Fibroblast of skin of right biceps (primary cell): ENCODE measurements at places on chromosomes 7 and 10.

GRCh38 chr10:81200801-81201200, 663.1 kb downstream of the SH2D4B start:
- no peak for DNase-seq

DNA sequence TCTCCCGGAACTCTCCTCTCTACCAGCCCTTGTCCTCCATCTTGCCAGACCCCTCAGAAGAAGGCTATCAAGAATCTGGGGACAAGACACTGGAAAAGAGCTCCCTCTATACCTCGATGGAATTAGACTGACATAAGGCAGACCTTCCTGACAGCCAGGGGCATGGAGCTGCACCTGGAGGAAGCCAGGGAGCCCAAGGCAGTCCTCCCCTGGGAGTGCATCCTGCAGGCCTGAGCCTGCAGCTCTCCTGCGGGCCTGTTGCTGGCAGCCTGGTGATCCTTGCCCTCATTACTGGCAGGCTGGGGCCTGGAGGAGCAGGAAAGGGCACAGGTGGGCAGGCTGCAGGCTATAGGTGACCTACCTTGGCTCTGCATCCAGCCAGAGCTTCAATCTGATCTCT, 323.4 kb downstream of the GRID1 start:
- DNase-seq, result no peak

DNA sequence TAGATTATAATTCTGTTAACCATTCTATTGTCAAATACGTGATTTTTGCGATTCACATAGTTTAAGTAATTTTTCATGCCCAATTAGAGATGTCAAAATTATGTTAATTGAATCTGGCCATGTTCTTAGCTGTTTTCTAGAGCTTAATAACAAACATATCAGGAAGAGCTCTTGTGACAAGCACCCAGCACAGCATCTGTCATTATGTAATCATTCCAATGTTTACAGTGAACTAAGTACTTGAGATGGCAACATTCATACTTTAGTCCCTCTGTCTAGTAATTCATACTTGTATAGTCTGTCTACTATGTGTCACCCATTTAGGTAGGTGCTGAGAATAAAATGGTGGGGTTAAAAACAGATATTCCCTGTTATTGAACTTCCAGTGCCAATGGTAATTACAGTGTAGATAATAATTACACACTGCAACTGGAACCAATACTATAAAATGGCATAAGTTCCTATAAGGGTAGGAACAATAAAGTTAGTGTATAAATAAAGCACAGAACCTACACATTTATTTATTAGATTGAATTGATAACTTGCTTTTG, 55.2 kb downstream of the ZEB1 start:
- DNase-seq, result peak; percentile 28

GRCh38 chr10:101935431-101935830, 91.8 kb upstream of the KCNIP2 start:
- no peak for DNase-seq

- no peak for DNase-seq
Measured at GRCh38 chr7:70744492-70744891, 387.5 kb upstream of the GALNT17 start.

DNA sequence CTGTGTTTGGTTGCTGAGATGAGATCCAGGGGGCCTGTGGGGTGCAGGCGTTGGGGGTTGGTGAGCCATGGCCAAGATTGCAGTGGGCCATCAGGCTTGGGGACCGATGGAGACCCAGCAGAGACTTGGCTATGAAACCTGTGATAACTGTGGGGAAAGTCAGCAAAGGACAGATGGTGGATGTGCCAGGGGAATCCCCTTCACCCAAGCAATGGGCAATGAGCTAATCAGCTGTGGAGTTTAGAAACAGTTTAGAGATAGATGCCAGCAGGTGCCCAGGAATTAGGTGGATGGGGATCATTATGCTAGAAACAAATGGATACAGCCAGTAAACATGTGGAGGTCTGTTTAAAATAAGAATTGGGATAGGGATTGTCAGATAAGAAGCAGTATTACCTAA, 151.4 kb upstream of the FERD3L start:
- no peak for DNase-seq

GRCh38 chr7:28176174-28176573, 4.4 kb downstream of the JAZF1 start:
- DNase-seq, result no peak

GRCh38 chr7:128974241-128974934, 36.7 kb downstream of the IRF5 start:
- no peak for DNase-seq

DNA sequence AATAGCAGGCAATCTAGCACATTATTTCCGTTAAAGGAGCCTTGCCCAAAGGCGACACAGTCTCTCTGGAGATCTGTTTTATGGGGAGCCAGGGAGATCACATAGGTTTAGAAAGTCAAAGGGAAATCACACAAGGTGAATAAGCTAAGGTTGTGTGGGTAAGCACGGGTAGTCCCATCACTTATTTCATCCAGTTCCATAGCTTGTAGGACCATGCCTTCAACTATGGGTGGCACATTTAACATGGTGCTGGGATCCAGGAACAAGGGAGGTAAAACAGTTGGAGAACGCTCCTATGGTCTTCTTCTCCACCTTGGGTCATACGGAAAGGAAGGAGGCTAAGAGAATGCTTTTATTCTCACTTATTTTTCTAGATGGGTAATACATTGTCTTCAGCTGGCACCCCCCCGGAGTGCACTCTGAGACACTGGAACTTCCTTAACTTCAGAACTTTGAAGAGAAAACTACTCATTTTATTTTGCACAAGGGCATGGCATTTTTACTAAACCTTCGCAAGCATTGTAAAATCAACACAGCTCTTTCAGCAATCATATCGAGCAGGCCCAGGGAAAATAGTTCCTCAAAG, 435.4 kb downstream of the KIF20B start:
- DNase-seq, result peak; percentile 14

DNA sequence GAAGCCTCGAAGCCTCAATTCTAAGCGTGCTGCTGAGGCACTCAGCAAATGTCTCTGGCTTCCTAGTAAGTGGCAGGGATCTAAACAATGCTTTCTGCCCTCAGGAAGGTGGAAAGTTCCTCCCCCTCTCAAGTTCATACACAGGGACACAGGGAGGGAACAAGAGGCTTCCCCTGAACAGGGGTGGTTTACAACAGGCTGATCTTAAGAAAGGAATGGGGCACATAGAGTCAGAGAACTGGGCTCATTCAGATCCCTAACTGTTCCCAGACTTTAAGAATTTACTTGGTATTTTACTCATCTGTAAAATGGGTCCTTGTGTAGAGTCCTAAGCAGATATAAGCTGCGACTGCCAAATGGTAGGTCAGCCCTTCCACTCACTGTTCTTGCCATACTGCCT, 2.5 kb downstream of the TNS3 start:
- DNase-seq, result no peak

GRCh38 chr10:116827214-116827671, 22.1 kb upstream of the ENO4 start:
- no peak for DNase-seq

DNA sequence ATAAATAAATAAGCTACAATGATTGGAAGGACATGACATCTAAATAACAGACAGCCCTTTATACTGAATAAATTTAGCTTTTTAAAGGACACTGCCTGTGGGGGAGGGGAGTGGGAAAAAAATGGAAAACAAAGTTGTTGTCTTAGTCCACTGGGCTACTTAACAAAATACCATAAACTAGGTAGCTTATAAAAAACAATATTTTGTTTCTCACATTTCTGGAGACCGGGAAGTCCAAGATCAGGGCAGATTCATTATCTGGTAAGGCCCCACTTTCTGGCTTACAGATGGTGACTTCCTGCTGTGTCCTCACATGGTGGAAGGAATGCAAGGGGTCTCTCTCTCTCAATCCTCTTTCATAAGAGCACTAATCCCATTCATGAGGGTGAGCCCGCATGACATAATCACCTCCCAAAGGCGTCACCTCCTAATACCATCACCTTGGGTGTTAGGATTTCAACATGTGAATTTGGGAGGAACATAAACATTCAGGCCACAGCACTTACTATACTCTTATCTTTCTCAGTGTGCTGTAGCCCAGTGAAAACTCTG, 43.0 kb downstream of the DNAJC12 start:
- DNase-seq, result no peak

DNA sequence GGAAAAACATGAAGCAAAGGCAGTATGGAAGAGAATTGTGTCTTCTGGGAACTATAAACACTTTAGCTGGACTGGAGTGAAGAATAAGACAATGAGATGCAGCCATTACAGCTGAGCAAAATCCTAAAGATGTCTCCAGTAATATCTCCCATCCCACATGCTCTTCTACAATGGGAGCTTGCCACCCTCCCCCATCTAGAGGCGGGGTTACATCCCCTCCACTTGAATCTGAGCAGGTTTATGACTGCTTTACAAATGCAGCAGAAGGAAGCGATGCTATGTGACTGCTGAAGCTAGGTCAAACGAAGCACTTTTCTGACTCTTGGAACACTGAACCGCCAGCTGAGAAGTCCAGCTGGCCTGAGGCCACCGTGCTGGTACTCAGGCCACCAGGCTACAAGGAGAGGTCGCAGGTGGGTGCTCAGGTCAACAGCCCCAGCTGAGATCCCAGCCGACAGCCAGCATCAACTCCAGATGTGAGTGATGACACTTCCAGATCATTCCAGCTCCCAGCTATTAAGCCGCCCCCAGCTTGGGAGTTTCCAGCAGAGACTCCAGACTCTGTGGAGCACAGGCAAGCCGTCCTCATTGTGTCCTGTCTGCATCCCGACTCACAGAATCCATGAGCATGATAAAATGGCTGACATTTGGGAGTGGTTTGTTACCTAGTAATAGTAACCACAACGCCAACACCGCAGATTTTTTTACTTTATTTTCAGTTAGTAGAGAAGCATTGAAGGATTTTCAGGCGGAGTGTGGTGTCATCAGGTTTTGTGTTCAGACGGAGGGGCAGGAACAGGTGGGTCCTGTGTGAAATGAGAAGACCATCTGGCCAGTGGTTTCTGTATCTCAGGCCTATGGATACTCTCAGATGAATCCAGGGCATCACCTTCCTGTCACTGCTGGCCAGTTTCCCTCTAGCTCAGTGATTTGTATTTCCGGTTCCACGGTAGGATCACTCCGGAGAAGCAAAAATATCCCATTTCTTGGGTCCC, 89.3 kb downstream of the NPY start:
- DNase-seq, result no peak

- DNase-seq, result no peak
Measured at GRCh38 chr10:10725196-10725595, 292.5 kb upstream of the CELF2 start.

GRCh38 chr7:33040803-33041516, 21.6 kb downstream of the NT5C3A start:
- DNase-seq, result no peak

DNA sequence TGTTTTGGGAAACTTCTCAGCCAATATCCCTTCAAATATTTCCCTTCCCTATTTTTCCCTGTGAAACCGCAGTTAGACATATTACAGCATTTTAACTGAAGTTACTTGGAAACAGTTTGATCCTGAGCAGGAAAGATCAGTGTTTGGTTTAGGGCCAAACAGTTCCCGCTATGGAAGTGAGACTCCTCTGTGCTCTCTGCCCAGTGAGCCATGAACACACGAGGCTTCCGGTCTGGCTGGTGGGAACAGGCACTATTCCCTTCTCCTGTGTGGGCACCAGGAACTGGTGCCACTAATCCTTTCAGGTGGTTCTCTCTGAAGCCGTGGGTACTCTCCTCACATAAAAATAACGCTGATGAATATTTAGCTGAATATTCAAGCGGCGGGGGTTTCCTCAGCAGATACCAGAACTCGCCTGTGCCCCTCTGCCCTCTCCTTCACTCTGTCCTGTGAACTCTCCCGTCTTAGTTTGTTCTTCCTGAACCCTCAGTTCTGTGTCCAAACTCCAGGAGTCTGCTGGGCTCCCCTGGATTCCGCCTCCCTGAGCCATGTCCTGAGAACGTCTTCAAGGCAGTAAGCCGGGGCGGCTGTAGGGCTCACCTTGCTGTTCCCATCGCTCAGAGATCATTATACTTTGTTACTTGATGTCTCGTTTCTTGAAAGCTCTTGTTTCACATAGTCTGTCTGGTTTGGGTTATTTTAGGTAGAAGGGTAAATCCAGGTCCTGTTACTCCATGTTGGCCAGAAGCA, 25.7 kb downstream of the FOXL3 start:
- no peak for DNase-seq

DNA sequence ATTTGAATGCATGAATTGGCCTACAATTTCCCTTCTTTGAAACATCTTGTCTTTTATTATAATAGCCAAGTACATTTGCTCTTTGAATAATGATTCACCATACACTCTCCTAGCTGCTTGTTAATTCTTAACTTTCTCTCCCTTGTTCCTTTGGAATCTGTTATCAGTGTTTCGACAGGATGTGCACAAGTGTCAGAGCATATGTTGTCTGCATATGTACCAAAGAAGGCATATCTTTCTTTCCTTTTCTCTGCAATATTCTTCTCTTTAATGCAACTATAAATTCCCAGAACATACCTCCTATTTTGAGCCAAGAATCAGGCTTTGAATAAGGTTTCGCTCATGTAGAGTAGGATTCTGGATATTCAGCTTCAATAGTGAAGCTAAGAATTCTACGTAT, 848.3 kb upstream of the C7orf33 start:
- DNase-seq, result no peak

- peak; percentile 22 for DNase-seq
Measured at GRCh38 chr7:5780801-5781496, 514 bp downstream of the RNF216 start.

GRCh38 chr10:51875610-51876009, 176.2 kb upstream of the CSTF2T start:
- no peak for DNase-seq

DNA sequence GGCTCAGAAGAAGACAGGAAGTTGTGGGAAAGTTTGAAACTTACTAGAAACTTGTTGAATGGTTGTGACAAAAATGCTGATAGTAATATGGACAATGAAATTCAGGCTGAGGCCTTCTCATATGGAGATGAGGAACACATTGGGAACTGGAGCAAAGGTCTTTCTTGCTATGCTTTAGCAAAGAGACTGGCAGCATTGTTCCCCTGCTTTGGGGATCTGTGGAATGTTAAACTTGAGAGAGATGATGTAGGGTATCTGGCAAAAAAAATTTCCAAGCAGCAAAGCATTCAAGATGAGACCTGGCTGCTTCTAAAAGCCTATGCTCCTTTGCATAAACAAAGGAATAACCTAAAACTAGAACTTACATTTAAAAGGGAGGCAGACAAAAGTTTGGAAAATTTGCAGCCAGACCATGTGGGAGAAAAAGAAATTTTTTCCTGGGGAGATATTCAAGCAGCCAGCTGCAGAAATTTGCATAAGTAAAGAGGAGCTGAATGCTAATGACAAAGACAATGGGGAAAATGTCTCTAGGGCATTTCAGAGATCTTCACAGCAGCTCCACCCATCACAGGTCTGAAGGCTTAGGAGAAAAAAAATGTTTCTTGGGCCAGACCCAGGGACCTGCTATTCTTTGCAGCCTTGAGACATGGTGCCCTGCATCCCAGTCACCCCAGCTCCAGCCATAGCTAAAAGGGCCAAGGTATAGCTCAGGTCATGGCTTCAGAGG, 16.5 kb upstream of the KCND2 start:
- DNase-seq, result no peak
